ENCODE measurements at places on chromosomes 4 and X.

GRCh38 chr4:66769441-66769840 is 775.9 kb downstream of the CENPC start:
- DNase-seq, result no peak

- DNase-seq, result no peak
These were observed 19.8 kb downstream of the MXRA5 start for GRCh38 chrX:3326681-3327080.

- DNase-seq, result no peak
These were observed 241.8 kb upstream of the SMIM31 start for GRCh38 chr4:164512124-164512523.

- DNase-seq, result no peak
These were observed 71.5 kb downstream of the AFF1 start for GRCh38 chr4:87006426-87006675.

- DNase-seq, result no peak
These were observed 8.3 kb downstream of the PRRG1 start for GRCh38 chrX:37357436-37357835.

DNA sequence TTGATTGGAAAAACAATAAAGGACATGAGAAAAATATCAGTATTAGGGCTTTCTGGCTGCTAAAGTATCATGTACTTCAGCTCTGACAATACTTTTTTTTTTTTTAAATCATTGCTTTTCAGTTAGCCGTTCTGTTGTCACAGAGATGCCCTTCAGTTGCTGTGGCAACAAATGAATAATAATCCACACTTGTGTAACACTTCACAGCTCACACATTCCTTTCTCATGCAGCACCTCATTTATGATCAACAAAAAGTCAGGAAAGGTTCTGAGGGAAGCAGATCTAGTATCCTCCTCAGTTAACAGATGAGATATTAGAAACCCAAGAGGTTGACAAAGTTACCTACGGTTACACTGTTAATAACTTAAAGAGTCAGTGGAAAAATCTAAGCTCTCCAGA is 444.2 kb upstream of the SLIT2 start:
- no peak for DNase-seq

- DNase-seq, result no peak
These were observed 10.1 kb upstream of the LOC101059915 start for GRCh38 chrX:71657267-71657666.

DNA sequence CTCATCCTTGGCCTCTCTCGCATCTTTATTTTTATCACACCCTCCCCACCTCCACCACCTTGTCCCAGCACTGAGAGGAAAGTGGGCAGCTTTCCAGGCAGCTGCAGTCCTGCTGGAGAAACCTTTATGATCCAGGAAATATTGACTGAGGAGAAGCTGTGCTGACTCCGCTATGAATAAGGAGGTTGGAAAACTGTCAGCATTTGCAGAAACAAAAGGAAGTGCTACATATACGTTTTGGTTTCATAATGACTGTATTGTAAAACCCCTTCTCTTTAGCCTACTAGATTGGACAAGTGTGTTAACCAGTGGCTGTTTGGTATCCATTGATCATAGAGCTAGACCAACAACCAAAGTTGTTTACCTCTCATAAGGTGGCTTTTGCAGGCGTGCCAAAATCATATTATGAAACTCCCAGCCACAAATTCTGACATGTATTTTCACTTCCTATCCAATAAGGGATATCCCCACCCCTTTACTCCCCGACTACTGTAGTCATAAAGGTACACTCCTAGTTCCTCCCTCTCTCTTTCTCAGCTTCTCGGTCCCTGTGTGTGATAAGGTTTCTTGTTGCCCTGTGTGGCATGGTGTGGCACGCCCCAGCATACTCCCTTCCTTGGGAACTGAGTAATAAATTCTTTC is 88.4 kb downstream of the GPR143 start:
- DNase-seq, result no peak

- no peak for DNase-seq
These were observed 188.6 kb downstream of the COMMD8 start for GRCh38 chr4:47274901-47275300.

DNA sequence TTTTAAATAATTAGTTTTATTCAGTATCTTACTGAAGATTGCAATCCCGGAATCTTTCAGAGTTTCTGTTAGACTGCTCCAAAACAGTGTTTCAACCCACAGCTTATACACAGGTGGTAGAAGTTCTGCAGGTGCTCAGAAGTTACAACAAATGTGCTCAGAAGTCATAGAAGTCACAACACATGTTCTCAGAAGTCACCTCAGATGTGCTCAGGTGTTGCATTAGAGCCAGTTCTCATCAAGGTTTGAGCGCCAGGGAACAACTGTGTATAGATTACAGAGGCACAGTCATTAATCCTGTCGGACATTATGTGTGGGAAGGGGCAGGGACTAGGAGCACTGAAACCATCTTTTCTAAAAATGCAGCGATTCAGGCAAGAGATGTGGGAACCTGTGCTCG is 124.5 kb downstream of the ARSF start:
- DNase-seq, result no peak

- no peak for DNase-seq
These were observed 15.9 kb upstream of the ZIC3 start for GRCh38 chrX:137549851-137550664.

GRCh38 chr4:95513022-95513421 is 35.8 kb downstream of the UNC5C start:
- no peak for DNase-seq

GRCh38 chr4:17272154-17272553 is 239.7 kb downstream of the QDPR start:
- no peak for DNase-seq

- DNase-seq, result no peak
These were observed 1.0 kb upstream of the SLC6A8 start for GRCh38 chrX:153686711-153687110.

DNA sequence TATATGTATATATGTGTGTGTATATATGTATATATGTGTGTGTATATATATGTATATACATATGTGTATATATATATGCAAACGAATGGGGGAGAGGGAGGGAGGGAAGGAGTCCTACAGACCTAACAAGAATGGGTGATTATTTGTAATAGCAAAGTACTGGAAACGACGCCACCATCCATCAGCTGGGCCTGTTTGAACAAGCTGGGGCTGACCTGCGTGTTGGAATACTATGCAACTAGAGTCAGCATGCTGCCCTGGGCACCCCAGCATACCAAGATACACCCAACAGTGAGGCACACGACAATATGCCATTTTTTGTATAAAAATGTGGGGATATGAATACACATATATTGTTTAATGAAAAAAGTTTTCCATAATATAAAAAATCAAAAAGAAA is 21.6 kb upstream of the CCNQ start:
- DNase-seq, result no peak

DNA sequence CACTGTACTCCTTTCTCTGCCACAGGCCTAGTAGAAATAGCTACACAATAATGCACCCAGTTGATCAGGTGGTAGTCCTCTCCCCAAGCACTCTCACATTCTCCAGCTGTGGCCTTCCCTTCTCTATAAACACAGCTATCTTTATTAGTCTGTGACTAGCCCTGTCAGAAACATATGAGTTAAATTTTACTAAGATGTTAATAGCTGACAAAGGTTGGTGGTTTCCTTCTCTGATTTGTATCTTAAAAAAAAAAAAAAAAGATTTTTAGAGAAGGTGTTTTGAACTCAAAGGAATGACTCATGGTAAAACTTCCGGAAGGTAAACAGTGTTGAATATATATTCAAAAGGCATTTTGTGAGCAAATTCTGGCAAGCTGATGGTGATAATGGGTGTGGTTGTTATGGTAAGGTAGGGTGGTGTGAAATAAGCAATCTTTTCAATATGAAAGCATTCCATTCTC is 327.4 kb downstream of the PPP3CA start:
- no peak for DNase-seq

DNA sequence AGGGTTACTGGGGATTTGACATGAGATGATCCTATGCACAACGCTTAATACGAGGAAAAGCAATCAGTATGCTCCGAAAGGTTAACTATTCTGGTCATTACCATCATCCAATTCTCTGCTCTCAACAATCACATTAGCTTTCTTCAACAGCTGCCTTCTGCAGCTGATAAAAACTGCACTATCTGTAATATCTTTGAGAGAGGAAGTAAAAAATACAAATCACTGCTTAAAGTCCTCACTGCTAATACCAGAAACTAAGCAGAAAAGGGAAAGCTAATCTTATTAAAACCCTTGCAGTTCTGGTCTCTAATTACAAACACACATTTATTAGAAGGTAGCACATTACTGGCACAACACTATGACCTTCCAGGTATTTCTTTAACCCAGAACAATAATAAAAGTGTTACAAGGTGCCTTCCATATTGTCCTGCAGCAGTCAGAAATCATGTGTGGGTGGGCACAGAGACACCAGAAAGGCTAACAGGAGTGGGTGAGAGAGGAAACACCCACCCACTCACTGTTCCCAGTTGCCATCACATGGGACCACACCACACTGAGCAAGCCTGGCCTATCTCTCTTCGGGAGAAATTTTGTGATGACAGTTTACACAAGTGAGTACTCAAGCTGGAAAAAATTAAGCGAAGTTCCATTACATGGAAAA is 71.0 kb downstream of the RELL1 start:
- no peak for DNase-seq

- DNase-seq, result no peak
These were observed 1.3 kb upstream of the UBL4A start for GRCh38 chrX:154487518-154488290.

DNA sequence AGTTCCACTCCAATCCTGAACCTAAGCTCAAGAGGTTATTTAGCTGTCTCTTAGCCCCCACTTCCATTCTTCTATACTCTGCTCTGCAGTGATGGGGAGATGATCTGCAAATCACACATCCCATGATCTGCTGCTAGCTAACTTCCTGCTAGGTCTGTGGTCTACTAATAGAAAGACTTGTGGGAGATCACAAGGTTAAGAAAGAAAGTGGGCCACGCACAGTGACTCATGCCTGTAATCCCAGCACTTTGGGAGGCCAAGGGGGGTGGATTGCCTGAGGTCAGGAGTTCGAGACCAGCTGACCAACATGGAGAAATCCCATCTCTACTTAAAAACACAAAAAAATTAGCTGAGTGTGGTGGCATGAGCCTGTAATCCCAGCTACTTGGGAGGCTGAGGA is 471.1 kb upstream of the NWD2 start:
- DNase-seq, result no peak

DNA sequence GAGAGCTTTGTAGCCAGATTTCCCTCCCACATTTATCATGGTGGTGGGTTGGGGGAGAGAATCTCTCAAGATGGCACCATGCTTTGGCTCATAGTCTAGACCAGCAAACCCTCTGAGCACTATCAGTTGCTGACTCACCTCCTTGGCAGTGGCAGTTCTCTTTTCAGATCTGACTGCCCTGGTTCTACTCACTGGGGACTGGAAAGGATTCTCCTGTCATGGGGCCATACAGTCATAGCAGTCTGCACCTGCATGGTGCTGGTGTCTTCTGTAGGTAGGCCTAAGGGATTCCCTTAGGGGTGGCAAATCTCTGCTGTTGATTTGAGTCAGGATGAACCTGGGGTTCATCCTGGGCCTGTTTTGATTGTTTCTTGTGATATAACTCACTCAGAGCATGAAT is 2.6 kb downstream of the TEX13B start:
- DNase-seq, result no peak

GRCh38 chr4:22574880-22575279 is 59.0 kb upstream of the ADGRA3 start:
- no peak for DNase-seq

DNA sequence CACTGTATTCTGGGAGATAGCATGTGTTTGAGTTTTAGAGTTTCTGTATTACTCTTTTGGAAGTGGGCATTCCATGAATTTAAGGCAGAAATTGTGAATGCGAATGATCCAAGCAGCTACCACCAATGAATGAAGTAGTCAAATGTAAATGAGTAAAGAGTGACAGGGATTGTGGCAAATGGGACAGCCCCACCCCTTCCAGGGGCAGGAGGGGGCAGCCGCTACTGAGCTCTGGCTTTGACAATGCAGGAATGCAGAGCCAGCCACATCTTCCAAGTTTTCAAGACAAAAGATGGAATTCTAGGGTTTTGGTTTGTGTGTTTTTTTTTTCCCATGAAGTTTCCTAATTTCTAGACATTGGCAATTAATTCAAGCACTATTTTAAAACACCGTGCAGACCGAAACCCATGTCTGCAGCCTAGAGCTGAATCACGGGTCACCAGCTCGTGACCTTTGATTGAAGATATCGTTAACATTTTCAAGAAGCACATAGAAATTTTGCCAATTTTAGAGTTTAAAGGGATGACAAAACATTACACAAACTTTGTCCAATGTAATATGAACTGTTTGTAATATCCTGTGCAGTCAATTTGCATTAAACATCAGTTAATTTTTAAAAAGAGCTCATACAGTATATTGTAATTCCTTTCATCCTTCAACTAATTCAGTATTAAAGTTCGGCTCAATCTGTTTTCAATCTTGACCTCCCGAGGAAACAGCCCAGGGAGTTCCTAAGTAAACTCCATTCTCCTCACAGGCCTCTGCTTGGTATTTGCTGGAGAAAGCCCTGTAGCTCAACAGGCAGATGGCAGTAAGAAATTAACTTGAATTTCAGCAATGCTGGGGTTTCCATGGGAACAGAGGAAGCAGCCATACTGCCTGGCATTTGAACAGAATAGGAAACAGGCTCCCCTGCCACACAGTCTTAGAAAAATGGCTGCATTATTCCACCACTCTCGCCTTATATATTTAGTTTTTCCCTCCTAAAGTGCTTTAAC is 83.4 kb downstream of the UCHL1 start:
- DNase-seq, result no peak

- DNase-seq, result no peak
These were observed 274.4 kb downstream of the DCTD start for GRCh38 chr4:182642831-182643230.

DNA sequence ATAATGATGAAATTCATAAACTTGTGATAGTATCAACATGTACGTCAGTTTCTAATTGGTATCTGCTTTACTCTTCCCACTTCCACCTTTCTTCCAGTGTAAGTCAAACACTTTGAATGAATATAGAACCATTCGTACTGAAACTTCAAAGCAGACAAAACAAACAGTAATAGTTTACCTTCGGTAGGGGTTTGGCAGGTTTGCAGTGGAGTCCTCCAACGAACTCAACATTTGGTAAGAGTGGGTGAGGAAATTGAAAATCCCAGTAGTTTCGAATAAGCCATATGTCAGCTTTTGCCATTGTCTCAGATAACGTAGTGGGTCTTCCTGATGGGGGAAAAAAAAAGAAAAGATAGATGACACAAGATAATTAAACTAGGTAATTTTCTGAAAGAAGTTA is 2.2 kb downstream of the UGT2B4 start:
- DNase-seq, result no peak

Measured in activated CD4-positive, alpha-beta T cell treated with anti-CD3 and anti-CD28 coated beads, Interleukin-2, amount 50 U/mL, for 1 hour (primary cell).